ENCODE measurements at places on chromosomes 7 and 10.

GRCh38 chr7:141928845-141929195 is 12.6 kb downstream of the OR9A4 start:
- no peak for DNase-seq

DNA sequence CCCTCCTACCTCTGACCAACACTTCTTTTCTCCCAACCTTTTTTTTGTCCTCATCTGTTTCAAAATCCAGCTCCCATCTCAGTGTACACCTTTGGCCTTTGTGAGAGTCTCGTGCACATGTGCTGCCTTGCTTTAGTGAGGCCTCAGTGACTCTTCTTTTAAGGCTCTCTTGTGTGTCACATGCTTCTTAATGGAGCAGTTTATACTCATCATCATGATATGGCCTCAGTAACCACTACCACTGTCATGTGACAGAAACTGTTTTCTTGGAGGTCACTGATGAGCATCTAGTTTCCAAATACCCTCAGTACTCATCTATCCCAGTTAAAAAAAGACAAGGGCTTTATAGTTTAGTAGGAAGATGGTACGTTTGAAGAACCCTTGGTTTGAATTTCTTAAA is 8.1 kb upstream of the ARHGAP22 start:
- no peak for DNase-seq

GRCh38 chr10:24886290-24886680 is 66.1 kb downstream of the PRTFDC1 start:
- DNase-seq: no peak

- no peak for DNase-seq
These were observed 557 bp upstream of the LSM8 start for GRCh38 chr7:118183428-118183785.

- DNase-seq: no peak
These were observed 5.1 kb downstream of the ZNF680 start for GRCh38 chr7:64557601-64558322.

DNA sequence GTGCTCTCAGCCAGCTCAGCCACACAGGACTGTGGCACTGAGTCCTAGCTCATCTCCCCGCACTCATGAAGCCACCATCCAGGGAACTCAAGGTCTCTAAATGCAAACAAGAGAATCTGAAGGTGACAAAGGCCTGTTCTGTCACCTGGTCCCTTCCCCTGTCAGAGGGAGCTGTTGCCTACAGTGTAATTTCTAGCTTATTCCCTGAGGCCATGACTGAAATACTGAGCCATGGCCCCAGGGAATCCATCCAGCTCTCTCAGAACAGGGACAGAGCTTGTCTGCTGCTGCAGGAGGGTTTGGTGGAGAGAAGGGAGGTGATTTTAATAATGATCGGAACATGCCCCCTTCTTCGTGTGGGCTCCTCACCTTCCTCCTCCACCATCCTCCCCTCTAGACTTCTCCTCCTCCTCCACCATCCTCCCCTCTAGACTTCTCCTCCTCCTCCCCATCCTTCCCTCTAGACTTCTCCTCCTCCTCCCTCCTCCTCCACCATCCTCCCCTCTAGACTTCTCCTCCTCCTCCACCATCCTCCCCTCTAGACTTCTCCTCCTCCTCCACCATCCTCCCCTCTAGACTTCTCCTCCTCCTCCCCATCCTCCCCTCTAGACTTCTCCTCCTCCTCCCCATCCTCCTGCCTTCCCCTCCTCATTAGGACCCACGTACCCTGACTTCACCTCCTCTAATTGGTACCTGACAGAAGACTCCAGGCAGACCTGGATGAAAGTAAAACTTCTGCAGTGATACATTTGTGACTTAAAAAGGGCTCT is 338.0 kb upstream of the MKI67 start:
- DNase-seq: peak; percentile 5

DNA sequence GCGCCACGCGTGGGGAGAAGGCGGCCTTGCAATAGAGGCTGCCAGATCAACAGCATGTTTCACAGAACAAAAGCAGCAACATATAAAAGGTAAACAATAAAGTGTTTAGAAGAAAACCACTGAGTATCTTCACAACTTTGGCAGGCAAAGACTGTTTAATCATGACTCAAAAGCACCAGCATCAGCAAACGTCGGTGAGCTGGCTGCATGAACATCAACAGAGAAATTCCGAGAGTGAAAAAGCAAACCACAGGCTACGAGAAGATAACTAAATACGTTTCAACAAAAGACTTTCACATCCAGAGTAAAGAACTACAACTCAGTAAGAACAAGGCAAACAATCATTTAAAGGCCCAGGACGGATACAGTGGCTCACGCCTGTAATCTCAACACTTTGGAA is 172.0 kb downstream of the MAD1L1 start:
- no peak for DNase-seq

- peak; percentile 94 for DNase-seq
These were observed 107.5 kb downstream of the REEP3 start for GRCh38 chr10:63628526-63629362.

DNA sequence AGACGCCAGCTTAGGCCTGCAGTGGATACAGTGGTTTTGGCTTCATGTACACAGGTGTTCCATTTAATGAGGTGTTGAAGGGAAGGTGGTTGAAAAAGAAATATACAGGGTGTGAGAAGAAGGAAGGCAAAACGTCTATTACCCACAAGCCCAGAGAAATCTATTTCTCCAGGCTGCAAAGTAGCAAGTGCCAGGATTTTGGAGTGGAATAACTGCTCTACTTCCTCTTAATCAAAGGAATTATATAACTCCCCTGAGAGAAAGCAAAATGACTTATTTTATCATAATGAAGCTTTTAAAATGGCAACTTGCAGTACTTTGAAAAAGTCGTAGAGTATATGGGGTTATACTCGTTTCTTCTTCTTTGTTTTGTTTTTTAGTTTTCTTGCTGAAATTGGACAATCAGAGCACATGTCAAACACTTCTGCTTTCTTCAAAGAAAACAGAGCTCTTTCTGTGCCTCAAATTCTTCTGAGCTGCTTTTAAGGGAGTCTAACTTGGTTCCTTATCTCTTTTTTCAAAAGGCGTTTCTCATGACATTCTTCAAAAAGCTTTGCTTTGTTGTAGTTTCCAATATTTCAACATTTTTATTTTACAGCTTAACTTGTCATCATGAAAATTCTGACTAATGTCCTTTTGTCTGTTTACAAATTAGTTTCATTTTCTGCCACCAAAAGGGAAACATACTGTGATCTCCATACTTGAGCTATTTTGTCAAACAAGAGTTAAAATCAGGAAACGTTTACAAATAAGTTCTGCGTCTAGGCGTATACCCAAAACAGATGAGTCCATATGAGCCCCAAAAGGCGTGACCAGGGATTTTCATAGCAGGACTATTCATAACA is 289.7 kb downstream of the FRMD4A start:
- DNase-seq: peak; percentile 3

- DNase-seq: no peak
These were observed 386.6 kb downstream of the DPP6 start for GRCh38 chr7:154438571-154439367.

GRCh38 chr7:157692460-157693011 is 355.7 kb downstream of the DNAJB6 start:
- no peak for DNase-seq

DNA sequence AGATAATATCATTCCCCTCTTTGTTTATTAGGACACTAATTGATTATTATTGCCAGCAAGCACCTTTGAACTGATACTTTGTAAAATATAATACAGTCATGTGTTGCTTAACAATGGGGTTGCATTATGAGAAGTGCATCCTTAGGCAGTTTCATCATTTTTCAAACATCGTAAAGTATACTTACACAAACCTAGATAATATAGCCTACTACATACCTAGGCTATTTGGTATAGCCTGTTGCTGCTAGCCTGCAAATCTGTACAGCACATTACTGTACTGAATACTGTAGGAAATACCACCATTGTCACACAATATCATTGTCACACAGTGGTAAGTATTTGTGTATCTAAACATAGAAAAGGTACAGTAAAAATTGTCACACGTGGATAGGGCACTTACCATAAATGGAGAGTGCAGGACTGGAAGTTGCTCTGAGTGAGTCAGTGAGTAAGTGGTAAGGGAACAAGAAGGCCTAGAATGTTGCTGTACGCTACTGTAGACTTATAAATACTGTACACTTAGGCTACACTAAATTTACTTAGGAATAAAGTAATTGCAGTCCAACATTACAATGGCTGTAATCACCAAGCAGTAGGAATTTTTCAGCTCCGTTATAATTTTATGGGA is 70.7 kb downstream of the LCOR start:
- no peak for DNase-seq

DNA sequence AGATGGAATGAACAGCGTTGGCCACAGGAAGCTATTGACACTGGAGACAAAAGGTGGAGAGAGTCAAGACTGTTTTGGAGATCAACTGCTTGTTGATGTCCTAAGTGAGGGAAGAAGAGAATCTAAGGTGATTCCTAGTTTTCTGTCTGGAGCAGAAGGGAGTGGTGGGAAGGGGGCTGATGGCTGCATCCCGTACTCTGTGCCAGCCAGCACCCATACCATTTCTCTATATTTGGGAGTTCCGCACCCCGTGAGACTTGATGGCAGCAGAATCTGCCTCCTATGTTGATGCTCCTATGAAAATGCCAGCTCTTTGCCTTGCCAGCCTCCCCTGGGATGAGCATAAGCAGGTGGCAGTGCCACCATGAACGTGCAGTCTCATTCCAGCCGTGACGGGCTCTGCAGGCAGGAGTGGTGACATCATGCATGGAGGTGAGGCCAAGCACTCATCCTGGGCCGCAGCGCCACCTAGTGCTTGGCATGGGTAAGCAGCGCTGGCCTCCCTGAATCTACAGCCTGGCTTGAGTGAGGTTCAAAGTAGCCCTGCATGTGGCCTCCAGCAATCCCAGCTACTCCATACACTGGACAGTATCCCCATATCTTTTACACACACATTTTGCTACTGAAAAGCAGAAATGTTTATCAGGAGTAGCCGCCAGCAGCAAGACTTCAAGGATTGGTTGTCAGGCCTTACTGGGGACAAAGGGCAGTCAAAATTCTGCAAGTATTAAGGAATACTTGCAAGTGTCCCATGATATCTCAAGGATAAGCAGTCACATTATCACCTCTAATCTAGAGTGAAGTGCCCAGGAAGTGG is 43.0 kb downstream of the PODXL start:
- DNase-seq: peak; percentile 80

DNA sequence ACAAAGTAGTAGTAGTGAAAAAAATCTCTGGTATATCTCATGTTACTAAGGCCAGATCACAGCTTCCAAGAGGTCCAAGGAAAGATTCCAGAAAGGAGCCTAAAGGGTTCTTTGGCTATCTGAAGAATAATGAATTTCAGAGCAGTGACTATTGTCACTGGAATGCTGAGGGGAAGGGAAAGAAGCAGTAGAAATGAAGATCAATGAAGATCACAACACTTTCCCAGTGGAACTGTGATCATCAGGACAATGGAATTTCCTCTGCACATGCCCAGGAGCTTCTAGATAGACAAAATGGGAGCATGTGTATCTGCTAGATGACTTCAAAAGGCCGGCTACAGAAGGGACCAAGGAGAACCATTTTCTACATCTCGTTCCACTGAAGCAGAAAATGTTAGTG is 219.5 kb upstream of the PHYHIPL start:
- DNase-seq: no peak

DNA sequence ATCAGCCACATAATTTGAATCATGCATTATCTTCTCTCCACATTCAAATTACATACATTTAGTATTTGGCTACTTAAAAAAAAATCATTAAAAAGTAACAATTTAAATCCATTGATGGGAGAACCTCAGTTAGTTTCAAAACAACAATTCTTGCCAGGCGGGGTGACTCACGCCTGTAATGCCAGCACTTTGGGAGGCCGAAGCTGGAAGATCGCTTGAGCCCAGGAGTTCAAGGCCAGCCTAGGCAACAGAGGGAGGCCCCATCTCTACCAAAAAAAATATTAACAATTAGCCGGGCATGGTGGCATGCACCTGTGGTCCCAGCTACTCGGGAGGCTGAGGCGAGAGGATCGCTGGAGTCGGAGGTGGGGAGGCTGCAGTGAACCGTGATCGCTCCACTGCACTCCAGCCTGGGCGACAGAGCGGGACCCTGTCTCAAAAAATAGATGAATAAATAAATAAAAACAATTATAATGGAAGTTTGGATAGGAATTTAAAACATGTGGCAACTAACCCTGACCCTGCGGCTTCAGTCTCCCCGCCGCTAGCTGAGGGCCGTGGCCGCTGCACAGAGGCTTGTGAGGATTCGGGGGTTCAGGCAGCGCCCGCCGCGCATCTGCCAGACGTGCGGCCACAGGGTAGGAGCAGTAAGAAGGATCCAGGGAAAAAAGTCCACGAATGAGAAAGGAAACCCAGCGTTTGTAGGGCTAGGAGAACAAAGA is 1.1 kb upstream of the CSGALNACT2 start:
- DNase-seq: no peak

DNA sequence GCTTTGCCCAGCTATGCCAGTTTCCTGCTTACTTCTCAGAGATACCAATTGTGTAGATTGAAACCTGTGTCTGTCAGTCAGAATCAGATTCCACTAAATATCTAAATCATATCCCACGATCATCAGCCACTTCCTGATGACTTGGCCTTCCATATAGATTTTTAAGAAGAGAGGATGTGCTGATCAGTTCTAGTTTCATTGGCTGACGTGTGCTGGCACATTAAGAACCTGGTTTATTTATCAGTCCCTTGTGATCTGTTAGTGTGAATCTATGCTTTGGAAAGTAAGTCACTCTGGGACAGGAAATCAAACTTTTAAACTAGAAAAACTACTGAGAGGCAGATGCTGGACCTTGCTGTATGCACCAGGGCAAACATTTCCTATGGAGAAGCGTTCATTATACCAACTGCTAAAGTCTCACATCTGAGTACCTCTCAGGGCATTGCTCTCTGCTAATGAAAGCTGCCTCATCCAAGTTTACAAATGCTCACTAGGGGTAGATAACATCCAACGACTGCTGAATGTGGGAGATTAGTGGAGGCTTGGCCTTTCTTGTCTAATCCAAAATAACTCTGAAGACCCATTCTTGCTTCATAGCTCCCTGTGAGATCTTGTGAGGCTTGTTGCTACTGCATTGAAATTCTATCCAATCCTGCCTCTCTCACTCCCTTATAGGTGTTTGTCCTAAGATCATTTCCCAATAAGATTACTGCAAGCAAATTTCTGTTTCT is 109.1 kb downstream of the ARL4A start:
- DNase-seq: no peak

GRCh38 chr7:58316-58715 is 134.1 kb upstream of the FAM20C start:
- no peak for DNase-seq

GRCh38 chr10:405648-406047 is 270.4 kb downstream of the ZMYND11 start:
- DNase-seq: no peak

DNA sequence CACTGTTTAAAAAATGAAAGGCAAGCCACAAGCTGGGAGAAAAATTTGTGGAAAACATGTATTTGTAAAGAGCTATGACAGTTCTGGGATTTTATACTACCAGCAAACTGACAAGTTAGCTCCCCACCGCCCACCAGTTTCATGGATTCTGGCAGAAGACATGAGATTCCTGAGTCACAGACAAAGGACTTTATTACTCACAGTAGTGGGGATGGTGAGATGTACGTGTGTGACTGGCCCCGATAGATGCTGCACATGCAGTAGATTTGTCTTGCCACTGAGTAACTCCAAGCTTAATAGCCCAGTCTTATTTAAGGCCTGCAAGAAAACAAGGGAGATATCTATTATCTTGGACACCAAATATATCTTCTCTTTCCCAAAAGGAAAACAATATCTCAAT is 281.7 kb downstream of the AHR start:
- DNase-seq: no peak
